GM10248 (cell line): ENCODE measurements at places on chromosomes 5 and 9.

DNA sequence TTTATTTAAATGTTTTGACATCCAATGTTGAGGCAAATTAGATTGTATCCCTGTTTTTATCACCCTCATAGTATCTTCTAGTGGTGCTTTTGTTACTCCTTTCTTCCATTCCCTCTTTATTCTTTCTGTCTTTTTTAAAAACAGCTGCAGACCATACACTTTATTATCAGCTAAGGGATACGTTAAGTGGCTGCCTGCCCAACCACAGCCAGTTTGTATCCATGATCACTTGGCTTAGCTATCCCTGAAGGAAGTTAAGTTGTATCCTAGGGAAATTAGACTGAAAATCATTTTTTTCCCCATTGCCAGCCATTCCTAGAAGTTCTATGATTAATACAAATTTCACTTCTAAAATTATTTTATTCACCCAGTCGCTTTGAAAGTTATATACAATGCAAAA is 1032.7 kb downstream of the NR2F1-AS1 start:
- no peak for DNase-seq

DNA sequence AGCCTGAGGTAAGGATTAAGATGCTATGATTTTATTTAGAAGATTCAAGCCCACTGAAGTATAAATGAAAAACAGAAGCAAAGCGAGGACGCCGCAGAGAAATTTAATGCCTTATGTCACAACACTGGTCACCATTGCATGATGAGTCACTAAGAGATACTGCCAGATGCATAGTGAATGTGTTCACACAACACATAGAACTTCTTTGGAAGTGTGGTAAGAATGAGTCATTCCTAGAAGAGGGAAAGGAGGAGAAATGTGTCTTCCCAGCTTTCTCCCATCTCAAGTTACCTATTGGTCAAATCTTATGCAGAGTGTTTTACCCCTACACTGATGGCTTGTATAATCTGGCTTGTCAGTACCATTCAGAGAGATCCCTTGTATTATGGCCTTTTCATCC is 465.3 kb upstream of the ARRDC3 start:
- DNase-seq = no peak

DNA sequence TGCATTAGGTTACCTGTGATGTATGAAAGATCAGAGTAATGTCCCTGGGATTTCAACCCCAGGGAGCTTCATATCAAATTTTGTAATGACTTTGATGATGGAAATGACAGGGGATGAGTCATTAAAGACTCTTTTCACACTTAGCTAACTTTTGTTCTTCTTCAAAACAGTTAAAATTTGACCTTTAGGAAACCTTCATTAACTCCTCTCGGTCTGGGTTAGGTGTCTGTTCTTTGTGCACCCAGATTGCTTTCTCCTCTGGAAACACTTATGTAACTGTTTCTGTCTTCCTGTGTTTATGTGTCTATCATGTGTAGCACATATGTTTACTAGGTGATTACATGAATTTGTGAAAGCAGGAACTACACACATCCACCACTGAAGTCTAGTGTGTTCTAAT is 1.6 kb downstream of the SRFBP1 start:
- DNase-seq = no peak

DNA sequence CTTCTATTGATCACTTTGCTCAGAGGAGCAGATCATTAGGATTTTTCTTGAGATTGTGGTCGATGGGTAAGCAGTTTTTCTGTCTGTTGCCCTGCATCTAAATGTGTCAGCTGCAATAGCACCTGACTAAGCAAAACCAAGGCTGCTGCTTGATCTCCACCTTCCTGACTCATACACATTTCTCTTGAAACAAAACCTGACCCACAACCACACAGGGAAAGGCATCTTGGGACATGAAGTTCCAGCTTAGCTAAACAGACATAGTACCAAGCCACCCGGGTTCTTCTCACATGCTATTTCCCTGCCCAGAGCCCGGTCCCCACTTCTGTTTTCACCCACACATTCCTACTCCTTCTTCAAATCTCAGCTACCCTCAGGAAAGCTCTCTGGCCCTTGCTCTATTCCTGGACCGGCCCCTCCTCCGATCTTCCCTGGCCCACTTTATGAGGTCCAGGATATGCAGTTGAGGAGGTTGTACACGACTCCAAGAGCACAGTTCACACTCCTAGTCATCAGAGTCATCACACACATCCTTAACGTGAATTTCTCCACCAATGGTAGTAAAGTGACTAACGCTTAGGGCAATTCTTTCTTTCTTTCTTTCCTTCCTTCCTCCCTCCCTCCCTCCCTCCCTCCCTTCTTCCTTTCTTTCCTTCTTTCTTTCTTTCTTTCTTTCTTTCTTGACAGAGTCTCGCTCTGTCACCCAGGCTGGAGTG is 16.0 kb upstream of the ZBTB43 start:
- DNase-seq = no peak

GRCh38 chr9:136858844-136859757 is 7.0 kb downstream of the MAMDC4 start:
- DNase-seq = no peak

DNA sequence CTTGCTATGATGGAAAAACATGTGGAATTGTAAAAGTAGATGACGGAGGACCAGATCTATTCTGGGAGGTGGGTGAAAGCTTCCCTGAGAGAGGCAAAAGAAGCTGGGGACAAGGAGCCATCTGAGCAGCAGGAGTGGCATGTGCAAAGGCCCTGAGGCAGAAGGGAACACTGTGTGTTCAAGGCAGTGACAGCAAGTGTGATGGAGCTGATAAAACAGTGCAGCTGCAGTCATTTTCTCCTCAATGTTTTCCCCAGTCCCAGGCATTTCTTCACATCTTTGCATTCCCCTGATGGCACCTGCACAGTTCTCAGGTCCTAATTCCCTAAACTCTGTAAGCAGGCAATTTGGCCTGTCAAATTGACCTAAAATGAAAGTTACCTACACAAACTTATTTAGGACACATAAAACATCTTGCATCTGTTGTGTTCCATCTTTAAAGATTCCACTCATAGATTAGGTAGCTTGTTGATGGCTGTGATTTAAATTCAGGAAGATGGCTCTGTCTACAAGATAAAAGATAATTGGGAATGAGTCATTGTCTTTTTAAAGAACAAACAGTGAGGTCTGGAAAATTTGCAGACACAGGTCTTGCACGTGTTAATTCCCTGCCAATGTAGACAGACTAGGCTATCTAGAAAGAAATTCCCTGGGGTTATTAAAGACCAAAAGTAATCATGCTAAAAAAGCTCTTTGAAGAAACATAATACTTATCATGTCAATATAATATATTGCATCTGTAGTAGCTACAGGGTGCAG is 289.6 kb upstream of the SGCD start:
- DNase-seq = no peak

DNA sequence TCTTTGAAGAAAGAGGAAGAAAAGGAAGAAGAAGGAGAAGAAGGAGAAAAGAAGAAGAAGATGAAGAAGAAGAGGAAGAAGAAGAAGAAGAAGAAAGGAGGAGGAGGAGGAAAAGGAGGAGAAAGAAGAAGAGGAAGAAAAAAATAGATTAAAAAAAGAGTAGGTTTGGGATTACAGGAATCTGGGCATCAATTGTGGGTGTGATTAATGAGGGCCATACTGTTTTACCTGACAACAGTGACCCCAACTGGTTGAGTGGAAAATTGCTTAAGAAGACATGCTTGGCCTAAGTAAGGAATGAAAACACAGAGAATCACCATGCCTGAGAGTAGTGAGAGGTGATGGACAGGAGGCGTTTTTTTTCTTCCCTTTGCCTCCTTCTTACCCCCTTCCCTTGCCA is 114.6 kb downstream of the FAM170A start:
- peak; percentile 47 for DNase-seq

- no peak for DNase-seq
Measured at GRCh38 chr5:146633323-146633764, 117.4 kb upstream of the GPR151 start.

- no peak for DNase-seq
Measured at GRCh38 chr9:134205672-134206310, 41.4 kb upstream of the RNU6ATAC start.

GRCh38 chr5:34709861-34710673 is 53.9 kb downstream of the RAI14 start:
- no peak for DNase-seq

- DNase-seq = no peak
Measured at GRCh38 chr5:95713960-95714710, 17.0 kb upstream of the RHOBTB3 start.

GRCh38 chr9:27090711-27091110 is 18.3 kb upstream of the TEK start:
- DNase-seq = no peak

GRCh38 chr5:155624597-155625241 is 611.2 kb downstream of the KIF4B start:
- DNase-seq = no peak

DNA sequence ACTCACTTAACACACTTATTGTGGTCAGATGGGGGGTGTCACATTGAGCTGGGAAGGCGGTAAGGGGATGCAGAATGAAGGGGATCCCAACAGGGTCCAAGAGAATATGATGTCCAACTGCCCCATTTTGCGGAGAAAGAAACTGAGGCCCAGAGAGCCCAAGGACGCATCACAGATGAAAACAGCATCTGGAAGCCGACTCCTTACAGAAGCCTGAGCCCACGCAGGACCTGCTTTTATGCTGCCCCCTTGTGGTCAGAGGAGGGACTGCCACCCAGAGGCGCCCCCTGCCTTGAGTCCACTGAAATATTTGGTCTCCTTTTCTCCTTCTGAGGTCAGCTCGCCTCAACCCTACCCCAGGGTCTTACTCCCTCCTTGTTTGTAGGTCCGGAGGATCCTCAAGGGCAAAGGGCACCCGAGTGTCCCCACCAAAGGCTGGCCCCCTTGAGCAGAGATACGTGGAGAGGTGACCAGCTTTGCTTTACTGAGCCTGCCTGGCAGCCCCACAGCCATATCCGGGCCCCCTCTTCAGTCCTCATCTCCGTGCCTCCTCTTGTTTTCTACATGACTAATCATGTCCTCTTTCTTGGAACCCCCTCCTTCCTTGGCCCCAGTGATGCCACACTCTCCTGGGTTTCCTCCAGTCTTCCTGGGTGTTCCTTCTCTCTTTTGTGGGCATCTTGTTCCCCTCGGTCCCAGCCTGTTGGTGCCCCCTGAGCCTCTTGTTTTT is 30.0 kb upstream of the TTLL11 start:
- DNase-seq = peak; percentile 85

DNA sequence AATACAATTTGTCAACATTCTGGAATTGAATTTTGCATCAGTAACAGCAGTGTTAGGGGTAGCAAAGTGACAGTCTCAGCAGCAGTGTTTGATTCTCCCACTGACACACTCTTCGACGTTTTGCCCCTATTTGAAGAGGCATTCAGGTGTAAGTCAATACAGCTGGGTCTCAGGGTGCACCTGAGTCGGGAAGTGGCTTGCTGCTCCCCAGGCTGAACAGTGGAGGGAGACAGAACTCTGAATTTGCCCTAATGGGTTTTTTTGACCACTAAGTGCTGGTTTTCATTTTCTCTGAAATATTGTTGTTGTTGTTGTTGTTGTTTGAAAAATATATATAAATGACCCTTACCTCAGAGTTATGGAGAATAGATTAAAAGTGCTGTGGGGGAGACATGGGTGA is 223.2 kb downstream of the TLR4 start:
- DNase-seq = no peak
